ENCODE measurements at places on chromosomes 12 and 14. TPM values are rescaled to one million over a fixed set of nuclear protein-coding genes. Genes with fewer than 3 reads are reported as not detected.

DNA sequence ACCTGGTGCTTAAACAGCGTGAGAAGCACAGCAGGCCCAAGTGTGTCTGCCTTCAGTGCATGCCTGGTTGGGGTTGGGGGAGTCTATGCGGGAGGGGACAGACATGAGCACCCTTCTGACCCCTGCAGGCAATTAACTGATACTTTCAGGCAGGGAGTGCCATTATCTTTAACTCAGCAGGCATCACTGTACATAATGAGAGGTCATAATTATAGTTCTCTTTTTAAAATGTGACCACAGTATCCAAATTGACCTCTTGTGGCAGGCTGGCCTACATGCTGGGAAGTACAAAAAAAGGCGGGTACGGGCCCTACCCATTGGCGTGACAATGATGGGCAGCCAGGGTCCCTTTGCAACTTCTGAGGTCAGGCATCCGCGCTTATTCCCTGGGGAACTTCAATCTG lies 209.1 kb downstream of the FOXN3 start:
- DNase-seq = no peak

DNA sequence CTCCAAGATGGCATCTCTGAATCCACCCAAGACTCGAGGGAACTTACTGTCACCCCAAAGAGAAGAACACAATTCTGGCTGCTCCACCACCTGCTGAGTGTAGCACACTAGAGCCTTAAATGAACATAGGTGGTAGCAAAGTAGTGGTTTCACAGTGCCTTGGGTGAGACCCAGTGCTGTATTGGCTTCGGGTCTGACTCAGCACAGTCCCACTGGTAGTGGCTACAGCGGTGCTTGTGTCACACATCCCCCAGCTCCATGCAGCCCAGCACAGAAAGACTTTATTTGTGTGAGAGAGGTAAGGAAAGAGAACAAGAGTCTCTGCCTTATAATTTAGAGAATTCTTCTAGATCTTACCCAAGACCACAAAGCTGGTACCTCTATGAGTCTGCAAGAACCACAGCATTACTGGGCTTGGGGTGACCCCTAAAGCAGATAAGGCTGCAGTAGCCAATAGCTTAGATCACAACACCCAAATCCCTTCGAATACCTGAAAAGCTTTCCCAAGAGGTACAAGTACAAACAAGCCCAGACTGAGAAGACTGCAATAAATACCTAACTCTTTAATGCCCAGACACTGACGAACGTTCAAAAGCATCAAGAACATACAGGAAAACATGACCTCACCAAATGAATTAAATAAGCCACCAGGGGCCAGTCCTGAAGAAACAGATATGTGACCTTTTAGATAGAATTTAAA lies 83.3 kb upstream of the SLC38A4 start:
- DNase-seq = no peak

GRCh38 chr14:65333943-65334687 lies 78.4 kb upstream of the FUT8 start:
- no peak for DNase-seq

DNA sequence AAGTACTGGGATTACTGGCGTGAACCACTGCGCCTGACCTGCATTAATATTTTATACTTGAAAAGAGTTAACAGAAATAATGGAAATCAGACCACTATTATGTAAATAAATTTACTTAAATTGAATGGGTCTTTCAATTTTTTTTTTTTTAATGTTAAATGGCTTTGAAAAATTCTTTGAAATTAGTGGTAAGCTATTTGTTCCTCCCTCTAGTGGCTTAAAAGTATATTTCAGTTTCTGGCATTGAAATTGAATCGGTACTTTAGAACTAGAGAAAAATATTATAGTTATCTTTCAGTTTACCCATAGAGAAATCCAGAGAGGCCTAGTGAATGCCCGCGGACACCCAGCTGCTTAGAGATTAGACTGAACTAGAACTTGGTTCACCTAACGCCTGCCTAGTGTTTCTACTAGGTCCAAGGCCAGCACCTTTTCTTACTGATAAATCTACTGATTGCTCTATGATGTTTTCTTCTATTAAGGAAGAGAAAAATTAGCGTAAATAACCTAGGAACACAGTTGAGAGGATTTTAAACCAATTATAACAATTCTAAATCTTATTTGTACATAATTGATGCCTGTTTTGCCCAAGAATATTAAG lies 106.5 kb downstream of the EML1 start:
- DNase-seq = peak; percentile 25

- no peak for DNase-seq
Measured at GRCh38 chr14:64612021-64612380, 62.2 kb downstream of the PPP1R36 start.

DNA sequence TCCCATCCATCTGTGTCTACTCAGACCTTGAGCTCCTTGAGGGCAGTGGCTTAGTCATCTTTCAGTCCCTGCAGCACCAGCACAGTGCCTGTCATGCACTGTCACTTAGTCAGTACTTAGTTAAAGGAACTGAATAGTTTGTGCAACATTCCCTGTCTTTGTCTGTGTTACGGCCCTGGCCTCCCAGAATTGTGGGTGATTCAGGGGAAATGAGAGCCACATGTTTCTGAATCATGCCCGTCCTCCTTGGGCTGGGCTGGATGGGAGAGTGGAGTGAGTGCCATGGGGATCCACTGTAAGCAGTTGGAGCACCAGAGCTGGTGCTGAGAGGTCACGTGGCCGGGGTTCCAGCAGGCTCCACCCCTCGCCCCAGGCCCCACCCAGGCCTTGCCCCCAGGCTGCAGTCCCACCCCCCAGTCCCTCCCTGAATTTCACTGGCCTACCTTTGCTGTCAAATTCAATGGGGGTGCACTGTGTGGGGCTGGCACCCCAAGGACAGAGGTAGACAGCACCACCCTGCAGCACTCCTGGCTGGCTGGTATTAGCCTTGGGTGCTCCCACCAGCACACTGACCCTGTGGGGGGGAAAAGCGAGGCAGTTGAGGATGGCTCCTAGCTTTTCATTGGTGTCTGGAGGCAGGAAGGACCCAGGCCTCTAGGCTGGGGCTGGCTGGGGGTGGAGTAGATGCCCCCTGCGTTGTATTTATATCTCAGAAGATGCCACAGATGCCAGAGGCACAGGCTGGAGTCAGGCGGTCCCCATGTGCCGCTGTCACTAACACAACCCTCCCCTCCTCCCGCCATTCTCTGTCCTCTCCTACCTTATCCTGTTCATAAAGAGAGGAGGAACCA lies 7.5 kb downstream of the ITGA5 start:
- no peak for DNase-seq

- DNase-seq = no peak
Measured at GRCh38 chr12:127046467-127046866, 1220.5 kb upstream of the TMEM132C start.

DNA sequence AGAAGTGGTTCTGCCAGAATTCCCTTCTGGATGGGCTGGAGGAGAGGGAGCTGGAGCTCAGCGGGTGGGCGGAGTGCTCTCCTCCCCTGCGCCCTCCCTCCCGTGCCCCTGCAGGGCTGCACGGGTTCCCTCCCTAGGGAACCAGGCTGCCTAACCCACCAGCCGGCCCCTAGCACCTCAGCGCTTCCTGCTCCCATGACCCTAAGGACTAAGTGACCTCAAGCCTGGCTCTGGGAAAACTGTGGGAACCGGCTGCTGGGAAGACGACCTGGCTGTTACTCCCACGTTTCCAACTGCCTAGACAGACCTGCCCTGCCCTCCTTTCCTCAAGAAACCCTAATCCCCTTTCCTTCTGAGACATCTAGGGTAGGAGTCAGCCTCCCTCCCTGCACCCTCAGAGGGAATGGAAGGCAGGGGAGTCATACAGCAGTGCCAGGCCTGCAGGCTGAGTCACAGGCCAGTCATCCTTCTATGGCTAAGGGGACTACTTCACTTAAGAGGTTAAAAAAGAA lies 31.5 kb downstream of the SLC6A12 start:
- DNase-seq = no peak

- DNase-seq = peak; percentile 86
Measured at GRCh38 chr12:6294156-6295093, 16.1 kb upstream of the PLEKHG6 start.

DNA sequence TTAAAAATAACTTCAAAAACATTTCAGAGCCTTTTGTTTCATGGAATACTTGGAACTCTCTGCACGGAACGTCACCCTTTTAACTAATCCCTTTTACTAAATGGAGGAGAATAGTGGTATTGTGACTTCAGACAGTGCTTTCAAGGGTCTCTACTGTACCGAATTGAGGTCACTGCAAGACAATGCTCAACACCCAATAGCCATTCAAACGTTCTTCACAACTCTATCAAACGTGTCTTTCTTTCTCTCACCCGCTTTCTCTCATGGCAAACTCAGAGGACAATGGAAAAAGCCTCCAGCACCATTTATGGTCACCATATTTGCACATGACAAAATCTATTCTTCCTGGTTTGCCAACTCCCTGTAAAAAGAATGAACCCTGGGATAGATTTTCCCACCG lies 132.1 kb upstream of the SOX5 start:
- DNase-seq = no peak

GRCh38 chr12:132146098-132146497 lies 1.8 kb downstream of the NOC4L start:
- no peak for DNase-seq

DNA sequence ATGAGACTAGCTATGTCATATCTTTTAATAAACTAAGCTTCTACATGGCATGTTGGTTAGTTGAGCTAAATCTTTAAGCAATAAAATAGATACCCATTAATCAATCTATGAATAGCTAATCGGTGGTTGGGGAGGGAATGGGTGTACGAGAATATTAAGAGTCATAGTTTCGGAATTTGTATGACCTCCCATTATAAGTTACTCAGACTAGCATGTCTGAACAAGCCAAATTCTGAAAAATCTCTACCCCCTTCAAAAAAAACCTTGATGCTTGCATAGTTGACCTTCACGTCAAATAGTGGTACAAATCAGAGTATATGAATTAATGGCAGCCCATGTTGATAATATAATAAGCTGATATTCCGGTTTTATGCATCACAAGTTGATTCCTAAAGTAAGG lies 60.0 kb downstream of the PLEKHG7 start:
- no peak for DNase-seq

GRCh38 chr12:12624498-12624992 lies 12.9 kb downstream of the CREBL2 start:
- DNase-seq = peak; percentile 68

DNA sequence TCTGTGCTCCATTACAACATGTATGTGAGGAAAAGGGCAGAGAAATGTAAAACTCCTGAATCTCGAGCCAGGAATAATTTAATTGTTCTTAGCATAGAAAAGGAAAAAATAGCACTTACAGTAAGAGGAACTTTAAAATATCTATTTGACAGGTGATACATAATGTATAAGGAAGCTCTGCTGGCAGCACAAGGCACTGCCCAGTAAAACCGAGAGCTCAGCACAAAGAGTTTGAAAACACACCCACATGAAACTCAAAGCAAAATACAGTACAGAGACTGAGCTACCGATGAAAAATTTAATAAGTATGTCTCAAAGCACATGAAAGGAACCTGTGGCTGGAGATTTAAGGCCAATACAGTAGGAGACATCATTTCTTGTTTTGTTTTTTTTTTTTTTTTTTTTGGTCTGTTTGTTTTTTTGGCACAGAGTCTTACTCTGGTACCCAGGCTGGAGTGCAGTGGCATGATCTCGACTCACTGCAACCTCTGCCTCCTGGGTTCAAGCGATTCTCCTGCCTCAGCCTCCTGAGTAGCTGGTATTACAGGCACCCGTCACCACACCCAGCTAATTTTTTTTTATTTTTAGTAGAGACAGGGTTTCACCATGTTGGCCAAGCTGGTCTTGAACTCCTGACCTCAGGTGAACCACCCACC lies 19.2 kb downstream of the CLIP1 start:
- no peak for DNase-seq

DNA sequence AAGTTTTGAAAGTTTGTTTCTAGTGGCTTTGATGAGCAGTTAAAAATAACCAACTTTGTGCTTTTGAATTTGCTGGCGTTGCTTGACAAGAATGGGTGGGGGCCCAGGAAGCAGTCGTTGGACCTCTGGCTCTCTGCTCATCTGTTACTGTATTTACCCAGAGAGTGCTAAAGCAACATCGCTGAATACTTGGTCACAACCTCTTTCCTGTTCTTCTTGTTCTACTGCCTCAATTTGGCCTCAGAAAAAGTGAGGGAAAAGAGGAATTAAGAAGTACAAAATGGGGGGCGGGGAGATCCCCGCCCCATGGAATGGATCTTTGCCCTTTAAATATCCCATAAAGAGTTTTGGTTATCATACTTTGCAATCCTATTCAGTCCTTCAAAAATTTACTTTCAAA lies 221.5 kb upstream of the G2E3 start:
- no peak for DNase-seq

DNA sequence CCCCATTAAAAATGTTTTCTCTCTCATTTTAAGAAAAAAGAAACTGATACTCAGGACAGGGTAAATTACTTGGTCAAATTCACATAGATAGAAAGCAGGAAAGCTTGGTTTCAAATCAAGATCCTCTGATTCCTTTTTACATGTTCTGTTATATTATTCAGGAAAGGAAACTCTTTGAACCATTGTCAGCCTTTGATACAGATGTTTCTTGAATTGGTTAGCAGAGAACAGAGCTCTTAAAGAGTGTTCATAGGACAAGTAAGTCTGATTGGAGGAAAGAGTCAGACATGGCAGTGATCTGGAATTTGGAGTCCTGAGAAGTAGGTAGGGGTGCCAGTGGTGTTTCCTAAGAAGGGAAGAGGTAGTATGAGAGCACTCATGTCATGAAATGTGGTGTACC lies 165.2 kb upstream of the BCL2L14 start:
- DNase-seq = no peak

GRCh38 chr12:14777271-14777670 lies 26.0 kb downstream of the WBP11 start:
- DNase-seq = no peak

DNA sequence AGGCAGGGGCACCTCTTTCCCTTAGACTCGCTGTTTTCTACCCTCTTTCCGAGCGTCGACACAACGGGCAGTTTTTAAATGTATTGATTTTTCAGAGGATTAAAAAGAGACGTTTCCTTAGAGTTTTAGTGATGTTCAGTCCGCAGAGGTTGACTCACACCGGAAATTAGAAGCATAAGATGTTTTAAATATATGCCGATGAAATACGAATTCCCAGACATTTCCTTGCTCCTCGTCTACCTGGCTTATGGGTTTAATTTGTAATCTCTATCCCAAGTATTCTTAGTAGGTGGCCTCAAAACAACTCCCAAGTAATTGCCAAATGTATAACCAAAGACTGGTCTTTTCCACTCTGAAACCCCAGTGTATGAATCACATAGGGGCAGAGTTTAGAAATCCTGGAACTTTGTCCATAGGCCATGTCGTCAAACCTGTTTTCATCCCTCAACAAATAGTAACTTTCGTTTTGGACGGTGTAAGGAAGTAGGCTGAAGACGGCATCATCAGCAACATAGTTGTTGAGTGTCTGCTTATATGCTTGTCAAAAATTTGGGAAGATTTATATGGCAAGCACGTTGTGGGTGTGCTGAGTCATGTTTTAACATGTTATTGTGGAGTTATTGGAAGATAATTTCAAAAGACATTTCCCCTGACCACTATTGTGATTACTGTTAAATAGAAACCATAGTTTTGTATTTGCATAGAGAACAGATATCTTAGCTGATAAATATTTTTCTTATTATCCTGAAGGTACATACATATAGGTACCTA lies 824 bp downstream of the TBK1 start:
- DNase-seq = peak; percentile 89

Gene CCDC177
- not detected for polyA plus RNA-seq

Gene SLC41A2
- 17.7 TPM for polyA plus RNA-seq

Gene SDR39U1
- 41.4 TPM for polyA plus RNA-seq

Gene LHX5
- not detected for polyA plus RNA-seq

Gene MGP
- 268 TPM for polyA plus RNA-seq

Gene INHBE
- polyA plus RNA-seq = not detected

Gene GON7
- 16.2 TPM for polyA plus RNA-seq

Gene RPL36AL
- polyA plus RNA-seq = 525 TPM

Gene ITGB7
- 7.3 TPM for polyA plus RNA-seq

Gene CNTN1
- 1.6 TPM for polyA plus RNA-seq

Gene PRICKLE1
- 0.22 TPM for polyA plus RNA-seq

Gene AQP6
- not detected for polyA plus RNA-seq
